ENCODE measurements at places on chromosomes 4 and X.

DNA sequence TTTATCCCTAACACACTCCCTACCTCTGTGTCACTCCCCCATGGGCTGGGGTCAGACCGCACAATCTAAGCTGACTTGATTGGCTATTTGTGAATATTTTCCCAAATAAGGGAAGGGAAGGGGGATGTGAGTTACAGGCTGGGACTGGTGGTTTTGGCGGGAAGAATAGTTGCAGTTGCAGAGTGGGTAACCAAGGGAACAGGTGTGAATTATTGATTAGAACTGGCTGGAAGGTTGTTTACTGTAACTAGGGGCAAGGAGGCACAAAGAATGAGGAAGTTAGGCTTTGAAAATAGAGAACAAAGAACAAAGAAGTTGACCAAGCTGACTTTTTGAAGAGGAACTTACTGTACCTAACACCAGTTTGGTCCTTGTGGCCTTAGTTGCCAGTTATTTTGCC, 88.0 kb upstream of the XAGE2 start:
- no peak for DNase-seq

- DNase-seq, result no peak
Observed at GRCh38 chr4:28557755-28558154, 1697.1 kb downstream of the STIM2 start.

DNA sequence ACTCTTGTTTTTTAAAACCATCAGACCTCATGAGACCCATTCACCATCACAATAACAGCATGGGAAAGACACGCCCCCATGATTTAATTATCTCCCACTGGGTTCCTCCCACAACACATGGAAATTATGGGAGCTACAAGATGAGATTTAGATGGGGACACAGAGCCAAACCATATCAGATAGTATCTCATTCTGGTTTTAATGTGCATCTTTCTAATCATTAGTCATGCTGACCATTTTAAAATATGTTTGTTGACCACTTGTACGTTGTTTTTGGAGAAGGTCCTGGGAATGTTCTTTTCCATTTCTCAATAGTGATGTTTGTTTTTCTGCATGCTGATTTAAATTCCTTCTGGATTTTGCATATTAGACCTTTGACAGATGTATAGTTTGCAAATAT, 119.0 kb downstream of the RTL3 start:
- no peak for DNase-seq

- no peak for DNase-seq
Observed at GRCh38 chr4:83542225-83542624, 6.3 kb downstream of the GPAT3 start.

GRCh38 chrX:146754268-146754667, 55.3 kb upstream of the CXorf51B start:
- DNase-seq, result no peak

DNA sequence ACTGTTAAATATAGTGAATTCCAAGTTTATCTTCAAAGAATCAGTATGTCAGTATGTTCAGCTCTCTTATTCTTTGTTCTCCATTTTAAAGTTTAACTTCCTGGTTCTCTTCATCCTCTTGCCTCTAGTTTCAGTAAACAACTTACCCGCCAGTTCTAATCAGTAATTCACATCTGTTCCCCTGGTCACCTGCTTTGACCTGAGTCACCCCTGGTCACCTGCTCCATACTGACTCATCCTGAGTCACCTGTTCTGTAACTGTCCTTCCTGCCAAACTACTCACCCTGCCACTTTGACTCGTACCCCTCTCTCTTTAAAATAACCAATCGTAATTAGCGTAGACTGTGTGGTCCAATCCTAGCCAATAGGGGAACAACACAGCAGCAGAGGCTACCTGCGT, 992.7 kb upstream of the HS3ST1 start:
- no peak for DNase-seq
